ENCODE measurements at places on chromosomes 11 and 22.
A peak's percentile ranks its signal among the peaks of the same experiment; 100 is the strongest.

- ATAC-seq, result peak; percentile 86
Observed at GRCh38 chr11:112289588-112290492, 29.2 kb upstream of the PLET1 start.

DNA sequence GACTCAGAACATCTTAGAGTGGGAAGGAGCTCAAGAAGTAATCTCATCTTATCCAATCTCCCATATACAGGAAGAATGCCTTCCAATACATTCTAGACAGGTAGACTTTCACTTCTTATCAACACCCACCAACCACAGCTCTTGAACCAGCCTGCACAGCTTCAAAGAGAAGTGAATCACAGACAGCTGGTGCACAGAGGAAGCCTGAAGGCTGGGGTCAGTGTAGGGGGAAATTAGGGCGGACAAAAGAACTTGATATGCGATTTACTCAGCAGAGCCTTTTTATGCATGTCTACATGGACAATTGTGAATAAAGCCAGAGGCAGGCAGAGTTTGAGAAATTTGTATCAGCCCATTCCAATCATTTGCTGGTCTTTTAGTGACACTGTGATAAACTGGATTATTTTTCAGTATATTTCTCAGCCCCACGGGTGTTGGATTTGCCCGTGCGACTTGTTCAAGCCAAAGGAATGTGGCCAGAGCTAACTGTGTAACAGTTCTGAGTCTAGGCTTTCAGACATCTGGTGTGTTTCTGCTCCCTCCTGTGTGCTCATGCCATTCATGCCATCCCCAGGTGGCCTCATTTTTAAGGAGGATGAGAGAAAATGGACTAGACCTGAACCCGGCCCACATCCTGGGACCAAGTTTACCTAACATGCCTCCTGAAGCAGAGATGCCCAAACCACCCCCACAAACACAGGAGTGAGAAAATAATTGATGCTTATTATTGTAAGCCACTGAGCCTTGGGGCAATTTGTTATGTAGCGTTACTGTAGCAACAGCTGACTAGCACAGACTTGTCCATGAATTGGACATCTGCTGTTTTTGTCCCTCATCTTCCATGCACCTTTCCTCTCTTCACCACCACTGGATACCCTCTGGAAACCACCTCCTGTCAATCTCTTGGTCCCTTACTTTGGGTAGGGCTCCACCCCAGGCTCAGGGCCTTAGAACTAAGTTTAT lies 137.5 kb upstream of the HSD17B12 start:
- peak; percentile 52 for ATAC-seq

- no peak for ATAC-seq
Observed at GRCh38 chr22:39996732-39997131, 2.0 kb downstream of the FAM83F start.

DNA sequence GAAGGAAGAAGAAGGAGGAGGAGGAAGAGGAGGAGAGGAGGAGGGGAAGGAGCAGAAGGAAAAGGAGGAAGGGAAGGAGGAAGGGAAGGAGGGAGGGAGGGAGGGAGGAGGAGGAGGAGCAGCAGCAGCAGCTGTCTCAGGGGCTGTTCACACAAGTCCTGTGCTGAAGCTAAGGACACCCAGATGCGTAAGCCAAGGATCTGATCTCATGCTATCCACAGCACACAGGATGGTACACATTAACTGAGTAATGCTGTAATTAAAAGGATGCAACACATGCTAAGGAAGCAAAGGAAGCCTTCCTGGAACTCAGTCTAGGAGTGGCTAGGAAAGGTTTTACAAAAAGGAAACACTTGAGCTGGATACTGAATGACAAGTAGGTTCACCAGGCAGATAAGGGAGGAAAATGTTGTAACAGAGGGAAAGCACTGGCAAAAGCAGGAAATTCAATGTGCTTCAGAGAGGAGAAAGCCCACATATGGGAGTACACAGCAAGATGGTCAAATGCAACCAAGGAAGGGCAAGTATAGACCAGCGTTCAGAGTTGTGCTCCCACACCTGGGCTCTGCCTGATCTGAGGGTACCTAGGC lies 32.0 kb downstream of the TRIM66 start:
- no peak for ATAC-seq

GRCh38 chr11:31687256-31687655 lies 123.9 kb downstream of the PAX6 start:
- no peak for ATAC-seq

GRCh38 chr22:40519284-40519947 lies 117.1 kb downstream of the MRTFA start:
- no peak for ATAC-seq

DNA sequence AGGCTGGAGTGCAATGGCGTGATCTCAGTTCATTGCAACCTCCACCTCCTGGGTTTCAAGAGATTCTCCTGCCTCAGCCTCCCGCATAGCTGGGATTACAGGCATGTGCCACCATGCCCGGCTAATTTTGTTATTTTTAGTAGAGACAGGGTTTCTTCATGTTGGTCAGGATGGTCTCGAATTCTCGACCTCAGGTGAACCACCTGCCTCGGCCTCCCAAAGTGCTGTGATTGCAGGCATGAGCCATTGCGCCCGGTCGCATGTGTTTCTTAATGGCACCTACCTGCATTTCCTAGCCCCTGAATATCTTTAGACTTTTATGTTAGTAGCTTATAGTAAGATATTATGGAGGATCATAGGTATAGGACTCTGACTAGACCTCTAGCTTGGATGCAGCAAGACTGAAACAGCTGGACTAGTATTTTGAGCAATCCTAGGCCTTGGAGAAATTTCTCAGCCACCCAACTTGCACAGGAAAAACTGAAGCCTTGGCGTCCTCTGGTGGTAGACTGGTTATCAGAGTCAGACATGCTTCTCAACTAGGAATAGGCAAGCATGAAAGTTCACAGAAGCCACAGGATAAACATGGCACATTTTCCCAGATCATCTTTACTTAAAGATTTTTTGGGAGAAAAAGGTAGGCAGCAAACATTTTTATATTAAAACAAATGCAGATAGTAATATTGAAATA lies 22.7 kb upstream of the C1QTNF4 start:
- peak; percentile 83 for ATAC-seq

GRCh38 chr11:45260071-45260470 lies 26.1 kb downstream of the SYT13 start:
- peak; percentile 19 for ATAC-seq

- ATAC-seq, result peak; percentile 19
Observed at GRCh38 chr11:20790622-20791021, 121.2 kb downstream of the NELL1 start.

DNA sequence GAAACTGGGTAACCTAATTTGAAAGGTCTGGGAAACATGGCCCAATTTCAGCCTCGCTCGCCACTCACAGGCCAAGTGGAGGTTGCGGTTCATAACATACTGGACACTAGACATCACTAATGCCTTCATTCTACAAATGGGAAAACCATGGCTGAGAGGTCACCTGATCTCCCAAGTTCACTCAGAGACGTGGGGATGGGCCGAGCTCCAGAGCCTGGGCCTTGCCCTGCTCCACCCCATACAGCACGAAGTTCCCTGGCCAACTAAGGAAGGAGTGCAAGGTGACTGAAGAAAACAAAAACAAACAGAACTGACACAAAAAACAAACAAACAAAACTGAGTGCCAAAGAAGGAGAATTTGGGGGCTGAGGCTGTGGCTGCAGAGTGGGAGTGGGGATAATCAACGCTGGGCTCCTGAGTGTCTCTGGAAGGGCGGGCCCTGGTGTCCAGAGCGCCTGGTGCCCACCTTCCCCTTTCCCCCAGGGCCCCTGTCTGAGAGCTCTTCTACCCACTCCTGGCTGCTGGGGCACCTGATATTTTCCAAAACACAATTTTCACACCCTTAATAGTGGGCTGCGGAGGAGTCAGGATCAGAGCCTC lies 46.5 kb upstream of the ADA2 start:
- no peak for ATAC-seq

DNA sequence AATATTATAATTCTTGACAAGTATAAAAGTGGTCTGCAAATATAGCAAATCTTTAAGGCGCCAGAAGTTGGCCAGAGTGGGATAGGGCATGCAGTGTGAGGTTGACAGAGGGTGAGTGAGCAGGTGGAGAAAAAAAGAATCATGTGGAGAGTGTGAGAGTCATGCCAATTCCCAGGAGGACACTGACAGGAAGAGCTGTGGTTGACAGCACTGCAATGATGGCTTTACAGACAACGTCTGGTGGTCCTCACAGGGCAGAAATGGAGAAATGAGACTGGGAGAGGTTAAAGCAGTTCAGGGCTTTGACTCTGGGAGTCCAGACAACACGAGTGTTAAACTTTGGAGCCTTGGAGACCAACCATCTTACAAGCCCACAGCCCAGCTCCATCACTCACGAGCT lies 34.9 kb downstream of the SERPIND1 start:
- no peak for ATAC-seq

DNA sequence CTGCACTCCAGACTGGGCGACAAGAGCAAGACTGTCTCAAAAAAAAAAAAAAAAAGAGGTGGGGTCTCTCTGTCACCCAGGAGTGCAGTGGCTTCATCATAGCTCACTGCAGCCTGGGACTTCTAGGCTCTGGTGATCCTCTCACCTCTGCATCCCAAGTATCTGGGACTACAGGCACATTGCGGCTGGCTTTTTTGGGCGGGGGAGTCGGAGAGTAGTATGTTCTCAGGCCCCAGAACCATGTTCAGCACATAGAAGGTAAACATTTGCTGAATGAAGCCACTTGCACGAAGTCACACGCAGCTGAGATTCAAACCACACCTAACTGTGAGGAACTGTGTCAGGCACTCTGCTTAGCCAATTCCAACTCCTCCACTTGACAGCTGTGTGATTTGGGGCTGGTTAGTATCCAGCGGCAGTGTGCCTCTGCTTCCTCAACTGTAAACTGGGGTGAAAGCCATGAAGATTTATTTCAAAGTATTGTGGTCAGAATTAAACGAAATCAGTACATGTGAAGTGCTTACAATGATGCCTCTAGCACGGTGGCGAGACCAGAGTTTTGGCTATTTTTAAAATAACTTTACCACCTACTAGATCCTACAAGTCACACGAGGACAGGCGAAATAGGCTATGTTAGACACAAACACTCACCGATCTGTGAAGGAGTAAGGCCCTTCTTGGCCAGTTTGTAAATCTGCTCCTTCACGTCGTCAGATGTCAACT lies 789 bp downstream of the RPS13 start:
- no peak for ATAC-seq

DNA sequence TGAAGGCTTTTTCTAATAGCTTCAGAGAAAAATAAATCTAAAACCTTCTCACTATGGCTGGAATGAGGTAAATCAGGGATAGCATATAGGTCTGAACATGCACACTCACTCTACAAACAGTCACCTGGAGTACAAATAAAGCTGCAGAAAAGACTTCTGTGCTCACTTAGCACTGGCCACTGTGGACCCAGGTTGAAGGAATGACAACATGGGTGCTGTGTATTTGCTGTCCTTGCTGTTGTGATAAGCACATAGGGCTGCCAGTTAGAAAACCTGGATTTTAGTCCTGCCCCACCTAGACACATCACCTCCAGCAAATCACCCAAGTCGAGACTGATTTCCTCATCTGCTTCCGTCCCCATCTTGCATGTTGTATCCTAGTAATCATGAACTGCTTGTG lies 51.2 kb downstream of the FZD4 start:
- ATAC-seq, result no peak

GRCh38 chr11:120950880-120951279 lies 73.0 kb upstream of the TBCEL start:
- ATAC-seq, result peak; percentile 3

DNA sequence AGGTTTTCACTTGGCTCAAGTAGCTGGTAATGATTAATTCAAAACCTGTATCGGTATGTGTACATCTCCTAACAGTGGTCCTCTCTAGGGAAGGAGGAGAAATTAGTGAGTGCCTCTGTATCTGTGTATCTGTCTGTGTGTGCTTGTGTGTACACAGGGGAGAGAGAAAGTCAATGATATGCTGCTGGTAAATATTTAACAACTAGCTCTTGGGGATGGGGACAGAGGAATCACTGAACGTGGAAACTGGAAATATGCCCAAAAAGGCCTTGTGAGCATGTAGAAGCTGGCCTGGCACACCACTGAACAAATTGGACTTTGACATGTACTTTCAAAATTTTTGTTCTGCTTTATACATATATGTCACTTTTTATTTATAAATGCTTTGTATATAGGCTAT lies 214.0 kb upstream of the SYN3 start:
- no peak for ATAC-seq

Data from motor neuron (in vitro differentiated cells).